ENCODE measurements at places on chromosomes 12 and 14.

DNA sequence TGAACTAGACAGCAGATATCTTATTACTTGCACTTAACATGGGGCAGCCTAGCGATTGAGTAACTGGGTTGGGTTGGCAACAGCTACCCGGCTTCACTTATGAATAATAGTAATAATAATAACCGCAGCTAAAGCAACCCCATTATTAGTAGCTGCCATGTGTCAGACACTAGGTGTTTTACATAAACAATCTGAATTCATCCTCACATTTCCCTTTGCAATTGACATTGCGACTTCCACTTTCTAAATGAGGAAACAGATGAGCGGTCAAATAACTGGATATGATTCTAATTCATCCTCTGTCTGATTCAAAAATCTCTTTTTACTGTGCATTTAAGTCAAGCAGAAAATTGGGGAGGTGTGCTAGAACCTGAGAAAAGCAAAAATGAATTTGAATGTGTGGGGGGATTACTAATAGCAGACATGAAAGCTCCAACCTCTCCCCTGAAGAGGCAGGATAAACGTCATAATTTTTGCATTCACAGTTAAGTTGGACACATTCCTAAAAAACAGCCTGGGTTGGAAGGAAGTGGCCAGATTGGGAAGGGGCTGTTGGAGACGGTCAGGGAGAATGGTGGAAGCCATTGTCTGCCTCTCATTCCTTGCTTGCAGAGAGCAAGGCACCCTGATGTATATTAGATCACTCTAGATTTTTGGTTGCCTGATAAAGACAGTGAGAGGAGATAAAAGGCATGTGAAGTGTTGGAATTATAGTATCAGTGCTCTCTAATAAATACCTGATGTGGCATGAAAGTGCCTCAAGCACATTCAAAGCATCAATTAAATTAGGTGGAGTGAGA, 13.1 kb downstream of the EMP1 start:
- peak; percentile 47 for DNase-seq

- DNase-seq: no peak
These were observed 43.3 kb downstream of the ADCK1 start for GRCh38 chr14:77843195-77843594.

DNA sequence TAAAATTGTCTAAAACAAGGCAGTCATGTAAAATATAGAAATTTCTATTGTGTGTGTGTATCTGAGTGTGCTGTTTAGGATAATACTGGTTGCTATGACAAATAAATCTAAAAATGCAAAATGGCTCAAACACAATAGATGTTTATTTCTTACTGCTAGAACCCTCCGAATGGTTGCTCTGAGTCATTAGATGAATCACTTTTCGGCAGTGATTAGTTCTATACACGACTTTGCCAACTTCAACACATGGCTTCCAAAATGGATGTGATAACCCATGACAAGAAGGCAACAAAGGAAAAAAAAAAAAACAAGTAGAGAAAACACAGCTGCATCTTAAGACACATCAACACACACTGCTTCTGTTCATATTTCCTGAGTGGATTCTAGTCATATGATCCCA, 729.2 kb downstream of the AACS start:
- no peak for DNase-seq

GRCh38 chr14:22623047-22623446, 21.1 kb downstream of the OR6J1 start:
- no peak for DNase-seq

GRCh38 chr14:32925439-32925838, 13.2 kb upstream of the NPAS3 start:
- DNase-seq: peak; percentile 18

GRCh38 chr12:111111681-111112080, 191.3 kb upstream of the MYL2 start:
- DNase-seq: no peak

GRCh38 chr12:5230156-5230555, 186.5 kb downstream of the KCNA5 start:
- no peak for DNase-seq

DNA sequence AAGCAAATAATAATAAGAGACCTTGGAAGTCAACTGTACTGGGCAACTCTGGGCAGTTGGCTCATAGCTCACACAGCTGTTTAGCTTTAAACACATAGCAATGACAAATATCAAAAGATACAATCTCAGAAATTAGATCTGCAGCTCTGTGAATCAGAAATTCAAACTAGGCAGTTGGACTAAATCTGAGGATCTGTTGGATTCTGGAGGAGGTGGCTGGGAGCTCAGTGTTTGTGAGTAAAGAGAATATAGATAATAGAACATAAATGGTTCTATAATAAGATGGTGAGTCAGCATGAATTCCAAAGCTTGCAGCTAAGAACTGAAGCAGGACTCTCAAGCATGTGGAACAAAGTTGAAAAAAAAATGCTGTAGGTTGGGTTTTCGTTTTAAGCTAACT, 1949.4 kb upstream of the SEL1L start:
- peak; percentile 79 for DNase-seq

Measured in choroid plexus epithelial cell (primary cell).